Non-pigmented ciliary epithelial cell (primary cell): ENCODE measurements at places on chromosomes 2 and 18.

- no peak for DNase-seq
These were observed at the start of gene NMUR1 for GRCh38 chr2:231530099-231531011. Gene NMUR1, minus strand, starts transcription at chr2:231530445. Its CDS starts 84 bp downstream, at chr2:231530361.

- no peak for DNase-seq
These were observed 46.9 kb downstream of the MBD5 start for GRCh38 chr2:148067801-148068200.

- no peak for DNase-seq
These were observed 118.2 kb upstream of the SEC11C start for GRCh38 chr18:59021500-59021899.

DNA sequence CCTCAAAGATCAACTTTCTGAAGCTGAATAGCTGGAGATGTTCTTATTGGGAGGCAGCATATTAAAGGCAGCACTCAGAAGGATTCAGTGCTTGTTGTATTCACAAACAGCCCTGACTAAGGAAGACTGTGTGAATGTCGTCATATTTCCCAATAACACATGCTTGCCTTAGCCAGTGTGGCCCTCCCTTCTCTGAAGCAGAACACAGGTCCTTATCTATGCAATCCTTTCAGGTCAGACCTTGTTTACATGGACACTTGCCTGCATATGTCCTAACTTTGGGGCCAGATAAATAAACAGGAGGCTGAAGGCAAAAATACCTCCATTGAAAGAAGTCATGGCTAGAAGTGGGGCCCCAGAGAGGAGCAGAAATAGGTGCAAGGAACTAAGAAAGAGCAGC lies 97.2 kb downstream of the SLC4A3 start:
- DNase-seq = no peak

DNA sequence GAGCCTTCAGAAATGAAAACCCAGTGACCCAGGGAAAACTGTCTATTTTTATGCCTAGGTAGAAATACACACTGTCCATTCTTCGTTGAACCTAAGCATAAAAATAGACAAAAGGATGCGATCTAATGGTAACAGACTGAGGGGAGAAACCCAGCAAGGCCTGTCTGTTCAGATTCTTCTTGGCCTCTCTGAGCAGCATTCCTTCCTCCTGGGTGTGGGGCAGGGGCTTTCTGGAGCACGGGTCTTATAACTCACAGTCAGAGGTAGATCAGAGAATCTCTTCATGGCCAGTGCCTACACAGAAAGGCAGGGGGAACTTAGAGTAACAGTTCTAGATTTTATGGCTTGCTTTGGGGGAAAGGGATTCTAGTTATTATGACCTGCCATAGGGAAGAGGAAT lies 56.0 kb downstream of the PKDCC start:
- DNase-seq = no peak

- no peak for DNase-seq
These were observed 2.3 kb upstream of the VSNL1 start for GRCh38 chr2:17538022-17538843.

DNA sequence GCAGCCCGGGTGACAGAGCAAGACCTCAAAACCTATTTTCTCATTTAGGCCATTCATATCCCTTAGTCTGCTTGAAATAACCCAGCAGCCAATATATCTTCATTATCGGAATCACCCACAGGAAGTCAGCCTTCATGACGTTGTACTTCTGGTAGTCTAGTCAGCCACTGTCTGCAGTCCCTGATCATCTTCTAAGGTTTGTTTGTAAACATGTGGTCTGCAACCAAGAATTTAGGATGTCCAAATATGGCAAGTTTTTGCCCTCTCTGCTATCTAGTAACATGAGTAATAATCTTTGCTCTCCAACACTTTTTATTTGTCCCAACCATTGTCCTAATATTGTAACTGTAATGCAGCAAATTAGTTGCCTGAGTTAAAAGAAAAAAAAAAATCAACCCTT lies 92.5 kb downstream of the PRPF40A start:
- DNase-seq = no peak

GRCh38 chr18:59123588-59124369 lies 15.9 kb upstream of the SEC11C start:
- DNase-seq = peak; percentile 83

GRCh38 chr18:22200611-22201225 lies 31.3 kb downstream of the GATA6 start:
- no peak for DNase-seq

- DNase-seq = no peak
These were observed 42.3 kb upstream of the ATG16L1 start for GRCh38 chr2:233209117-233209532.

GRCh38 chr2:181742361-181742760 lies 62.0 kb upstream of the NEUROD1 start:
- DNase-seq = no peak

DNA sequence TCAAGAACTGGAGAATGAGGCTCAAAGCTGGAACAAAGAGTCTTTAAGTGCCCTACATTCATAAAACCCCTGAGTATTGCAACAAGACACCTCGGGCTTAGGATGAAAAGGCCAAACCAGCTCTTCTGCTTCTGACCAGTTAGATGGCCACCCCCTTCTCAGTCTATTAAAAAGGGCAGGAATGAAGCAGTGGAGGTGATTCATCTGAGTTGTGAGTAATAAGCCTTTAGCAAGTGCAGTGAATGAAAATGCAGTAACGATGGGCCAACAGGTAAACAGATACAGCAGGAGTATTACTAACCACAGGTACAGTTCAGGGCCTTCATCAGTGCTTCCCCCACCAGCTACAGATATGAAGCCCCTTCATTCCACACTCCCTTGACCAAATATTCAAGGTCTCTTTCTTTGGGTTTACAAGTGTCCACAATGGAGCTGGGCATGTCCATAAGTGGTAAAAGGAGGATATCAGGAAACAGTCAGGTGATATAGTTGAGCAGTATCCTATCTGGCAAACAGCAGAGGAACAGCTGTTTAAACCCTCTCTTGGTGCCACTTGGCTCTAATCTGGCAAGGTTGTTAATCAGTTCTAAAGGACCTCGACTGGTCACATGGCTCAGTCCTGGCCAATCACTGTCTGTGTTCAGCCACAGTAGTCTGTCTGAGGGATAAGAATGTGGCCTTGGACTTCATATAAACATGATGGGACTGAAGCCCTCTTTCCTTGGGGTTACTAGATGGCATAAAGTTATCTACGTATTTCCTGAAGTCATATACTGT lies 17.8 kb downstream of the SERPINB13 start:
- no peak for DNase-seq

DNA sequence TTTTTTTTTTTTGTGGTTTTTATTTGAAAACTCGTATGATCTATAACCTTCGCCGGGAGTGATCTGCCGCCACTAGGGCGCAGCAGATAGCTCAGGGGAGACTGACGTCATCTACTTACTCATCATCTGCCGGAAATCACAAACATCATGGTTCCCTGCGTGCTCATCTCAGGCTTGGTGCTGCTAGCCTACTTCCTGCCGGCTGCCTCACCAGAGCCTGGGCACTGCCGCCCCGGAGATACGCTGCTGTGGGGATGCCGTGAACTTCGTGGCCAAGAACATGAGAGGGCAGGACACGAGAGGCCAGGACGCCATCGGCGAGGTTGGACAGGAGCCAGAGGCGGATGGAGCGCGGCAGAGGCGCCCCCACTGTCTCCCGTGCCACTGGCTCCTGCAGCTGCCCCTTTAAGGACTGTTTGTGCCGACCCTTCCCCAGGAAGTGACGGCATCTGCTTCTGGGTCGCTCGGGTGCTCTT lies 68.8 kb downstream of the DOK6 start:
- DNase-seq = no peak

DNA sequence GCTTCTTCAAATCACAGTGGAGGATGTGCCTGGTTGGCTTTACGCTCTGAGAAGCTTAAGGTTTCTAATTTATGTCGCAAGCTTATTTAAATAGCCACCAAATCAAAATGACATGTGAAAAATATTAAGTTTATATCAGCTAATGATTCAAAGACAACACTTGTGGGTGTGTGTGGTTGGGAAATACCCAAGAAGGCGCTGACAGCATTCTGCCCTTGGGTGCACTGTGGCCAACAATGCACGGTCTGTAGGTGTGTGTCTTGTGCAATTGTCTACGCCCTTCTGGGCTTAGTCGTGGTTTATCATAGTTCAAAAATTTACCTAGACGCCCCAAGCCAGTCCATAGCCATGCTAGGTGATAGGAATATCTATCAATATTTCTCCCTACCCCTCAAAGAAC lies 60.9 kb downstream of the KCTD1 start:
- no peak for DNase-seq

- DNase-seq = peak; percentile 11
These were observed 198.9 kb upstream of the NABP1 start for GRCh38 chr2:191478799-191479679.

- DNase-seq = peak; percentile 55
These were observed 225.7 kb downstream of the XIRP2 start for GRCh38 chr2:167114018-167114417.

DNA sequence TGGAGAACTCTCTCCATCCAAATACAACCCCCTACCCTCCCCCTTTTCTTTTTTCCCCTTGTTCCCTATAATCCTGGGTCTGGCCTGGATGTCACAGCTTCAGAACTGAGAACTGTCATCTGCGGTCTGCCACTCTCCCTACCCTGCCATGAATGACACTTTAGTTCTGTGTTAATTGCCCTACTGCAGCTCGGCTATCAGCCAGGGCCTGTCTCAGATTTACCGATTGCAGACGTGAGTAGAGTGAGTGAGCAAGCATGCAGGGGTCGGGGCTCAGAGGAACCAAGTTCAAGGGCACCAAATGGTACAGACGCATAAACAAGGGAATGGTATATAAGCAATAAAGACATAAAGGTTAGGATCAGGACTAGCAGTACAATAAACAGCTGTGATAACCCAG lies 967.8 kb downstream of the BCL11A start:
- no peak for DNase-seq

DNA sequence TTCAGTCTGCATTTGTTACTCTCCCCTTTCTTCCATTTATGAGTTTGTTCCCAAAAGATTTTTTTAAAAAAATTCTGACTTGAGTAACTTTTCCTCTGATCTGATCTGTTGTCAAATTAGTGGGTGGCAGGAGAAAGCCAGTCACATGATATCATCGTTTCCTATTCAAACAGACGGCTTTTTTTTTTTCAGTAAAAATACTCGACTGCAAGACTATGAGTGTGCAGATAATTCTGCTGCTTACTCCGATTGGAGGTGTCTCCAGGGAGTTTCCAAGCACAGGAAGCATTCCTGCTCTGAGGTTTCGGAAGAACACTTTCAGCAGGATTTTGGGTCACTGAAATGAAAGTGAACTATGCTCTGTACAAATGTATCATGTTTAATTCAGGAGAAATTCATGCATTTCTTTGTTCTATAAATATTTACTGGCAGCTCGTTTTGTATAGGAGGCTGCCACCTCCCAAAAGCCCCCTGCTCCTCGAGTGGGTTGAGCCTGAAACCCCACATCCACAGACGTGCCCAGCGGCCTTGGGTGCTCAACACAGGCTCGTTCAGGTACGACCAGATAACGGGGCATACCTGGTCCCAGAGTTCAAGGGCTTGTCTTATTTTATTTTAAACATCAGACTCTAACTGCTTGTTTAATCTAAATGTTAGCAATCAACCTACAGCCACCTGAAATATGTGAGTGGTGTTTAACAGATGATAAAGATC lies 126.9 kb upstream of the ZNF516 start:
- no peak for DNase-seq

- no peak for DNase-seq
These were observed 5.0 kb upstream of the SLC8A1 start for GRCh38 chr2:40456926-40457325.

DNA sequence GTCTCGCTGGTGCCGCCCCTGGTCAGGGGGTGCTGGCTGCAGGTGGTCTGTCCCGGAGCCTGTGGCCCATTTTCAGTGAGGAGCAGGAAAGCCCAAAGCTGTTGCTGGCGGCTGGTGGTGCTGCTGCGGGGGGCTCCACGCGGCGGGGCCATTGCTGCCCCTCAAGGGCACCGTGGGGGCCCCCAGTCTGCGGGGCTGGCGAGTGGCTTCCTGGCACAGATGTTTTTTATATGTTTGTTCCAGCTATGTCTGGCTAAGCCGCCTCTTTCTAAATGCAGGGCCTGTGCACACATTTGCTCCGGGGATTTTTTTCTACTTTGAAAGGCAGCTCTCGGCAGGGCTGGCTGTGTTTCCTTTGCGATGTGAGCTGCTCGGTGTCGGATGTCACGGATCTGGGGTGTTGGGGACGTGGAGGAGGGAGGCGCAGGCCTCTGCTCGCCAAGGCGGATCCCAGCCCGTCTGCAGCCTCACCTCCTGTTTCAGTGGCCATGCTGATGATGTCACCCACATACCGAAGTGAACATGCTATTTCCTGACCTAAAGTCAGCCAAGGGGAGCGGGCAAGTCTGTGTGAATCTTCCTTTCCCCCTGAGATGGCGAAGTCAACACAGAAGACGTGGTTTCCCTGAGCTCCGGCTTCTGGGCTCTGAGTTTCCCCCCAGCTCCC lies 112.0 kb upstream of the CTDP1 start:
- peak; percentile 89 for DNase-seq

DNA sequence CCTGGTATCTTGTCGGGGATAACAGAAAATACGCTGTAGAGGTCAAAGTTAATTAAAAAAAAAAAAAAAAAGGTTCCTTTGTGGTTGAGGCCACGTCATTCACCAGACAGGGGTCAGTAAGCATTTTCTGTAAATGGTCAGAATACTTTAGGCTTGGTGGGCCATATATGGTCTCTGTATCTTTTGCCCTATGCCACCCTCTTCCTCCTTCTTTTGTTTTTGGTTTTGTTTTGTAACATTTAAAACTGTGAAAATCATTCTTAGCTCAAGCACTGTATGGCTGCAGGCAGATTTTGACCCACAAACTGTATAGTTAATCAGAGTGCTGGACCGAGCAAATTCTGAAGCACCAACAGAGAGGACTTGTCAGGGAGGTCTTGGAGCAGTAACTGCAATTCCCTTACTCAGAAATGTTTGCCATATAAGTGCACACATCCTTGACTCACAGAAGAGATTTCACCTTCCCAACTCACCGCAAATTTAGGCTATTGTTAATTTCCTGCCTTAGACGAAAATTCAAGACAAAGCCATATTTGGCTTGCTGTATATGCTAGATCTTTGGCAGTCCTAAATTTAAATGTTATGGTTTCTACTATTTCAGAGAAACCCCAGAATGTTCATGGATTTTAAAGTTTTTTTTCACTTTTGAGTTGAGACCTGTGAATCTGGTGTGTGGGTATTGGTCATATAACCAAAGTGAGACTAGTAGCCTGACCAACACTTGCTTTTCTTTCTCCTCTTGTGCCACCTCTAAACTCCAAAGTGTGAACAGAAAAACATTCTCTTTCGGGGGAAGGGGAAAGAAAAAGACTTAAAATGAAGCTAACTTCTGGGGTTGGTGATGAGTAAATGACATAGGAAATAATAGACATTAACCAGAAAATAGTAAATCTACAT lies 65.4 kb downstream of the DOCK10 start:
- no peak for DNase-seq

GRCh38 chr2:205586626-205587025 lies 95.7 kb upstream of the NRP2 start:
- DNase-seq = no peak
